ENCODE measurements at places on chromosomes 4 and X.

- no peak for DNase-seq
Measured at GRCh38 chr4:20019310-20020015, 232.2 kb upstream of the SLIT2 start.

DNA sequence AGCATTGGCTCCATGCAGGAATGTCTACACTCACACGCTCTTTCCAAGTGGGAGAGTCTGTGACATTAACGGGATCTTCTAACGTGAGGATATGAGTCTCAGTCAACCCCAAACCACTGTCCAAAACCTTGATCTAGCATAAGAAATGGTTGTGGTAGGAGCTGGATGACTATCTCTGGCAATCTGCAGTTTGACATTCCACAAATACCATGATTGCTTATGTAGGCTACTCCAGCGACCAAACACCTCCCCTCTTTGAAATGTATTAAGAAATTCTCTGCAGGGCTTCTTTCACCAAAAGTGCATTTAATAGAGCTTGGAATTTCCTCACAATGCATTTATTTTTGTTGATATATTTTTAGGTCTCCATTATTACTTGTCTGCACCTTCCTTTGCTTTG lies 14.1 kb upstream of the STX18 start:
- peak; percentile 22 for DNase-seq

- peak; percentile 97 for DNase-seq
Measured at GRCh38 chrX:2894885-2895292, 34.2 kb downstream of the ARSD start.

- DNase-seq: no peak
Measured at GRCh38 chr4:184583738-184584502, 65.3 kb downstream of the CASP3 start.

GRCh38 chrX:103635436-103635835 lies 6.7 kb downstream of the TCEAL1 start:
- no peak for DNase-seq

DNA sequence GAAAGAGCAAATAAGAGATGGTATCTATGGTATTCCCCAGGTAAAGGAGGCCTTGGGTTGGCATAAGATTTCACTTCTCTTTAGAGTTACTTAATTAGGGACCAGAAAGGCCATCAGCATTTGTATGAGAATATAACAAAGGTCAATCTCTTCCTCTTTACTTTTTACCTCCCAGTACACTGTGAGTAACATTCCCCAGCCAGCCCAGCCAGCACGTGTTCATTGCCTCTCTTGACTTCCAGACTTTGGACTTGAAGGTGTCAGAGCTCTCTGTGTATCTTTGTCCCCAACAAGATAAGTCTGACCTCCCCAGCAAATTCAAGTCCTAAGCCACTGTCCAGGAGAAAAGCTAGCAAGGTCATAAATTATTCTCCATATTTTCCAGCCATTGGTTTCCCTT lies 110.5 kb downstream of the AR start:
- no peak for DNase-seq

DNA sequence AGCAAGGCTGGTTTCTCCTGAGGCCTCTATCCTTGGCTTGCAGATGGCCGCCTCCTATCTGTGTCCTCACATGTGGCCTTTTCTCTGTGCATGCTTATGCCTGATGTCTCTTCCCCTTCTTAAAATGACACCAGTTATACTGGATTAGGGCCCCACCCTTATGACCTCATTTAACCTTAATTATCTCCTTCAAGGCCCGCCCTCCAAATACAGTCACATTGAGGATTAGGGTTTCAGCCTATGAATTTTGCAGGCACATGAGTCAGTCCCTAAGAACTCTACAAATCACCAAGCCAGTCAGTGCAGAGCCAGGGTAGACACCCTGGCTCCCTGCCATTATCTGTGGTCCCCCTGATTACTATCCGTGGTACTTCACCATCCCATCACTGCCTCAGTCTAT lies 51.6 kb downstream of the MAML3 start:
- no peak for DNase-seq

- DNase-seq: no peak
Measured at GRCh38 chrX:10811111-10811510, 190.7 kb upstream of the MID1 start.

DNA sequence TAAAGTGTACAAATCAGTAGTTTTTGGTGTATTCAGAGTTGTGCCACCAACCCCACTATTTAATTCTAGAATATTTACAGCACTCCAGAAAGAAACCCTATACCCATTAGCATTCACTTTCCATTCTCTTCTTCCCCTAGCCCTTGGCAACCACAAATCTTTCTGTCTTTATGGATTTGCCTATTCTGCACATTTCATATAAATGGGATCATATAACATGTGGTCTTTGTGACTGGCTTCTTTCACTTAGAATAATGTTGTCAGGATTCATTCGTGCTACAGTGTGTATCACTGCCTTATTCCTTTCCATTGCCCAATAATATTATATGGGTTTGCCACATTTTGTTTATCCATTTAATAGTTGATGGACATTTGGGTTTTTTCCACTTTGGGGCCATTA lies 32.2 kb downstream of the SGMS2 start:
- no peak for DNase-seq

- no peak for DNase-seq
Measured at GRCh38 chr4:153905231-153905630, 116.3 kb upstream of the SFRP2 start.

- DNase-seq: no peak
Measured at GRCh38 chr4:184424279-184424678, 50.1 kb downstream of the IRF2 start.

DNA sequence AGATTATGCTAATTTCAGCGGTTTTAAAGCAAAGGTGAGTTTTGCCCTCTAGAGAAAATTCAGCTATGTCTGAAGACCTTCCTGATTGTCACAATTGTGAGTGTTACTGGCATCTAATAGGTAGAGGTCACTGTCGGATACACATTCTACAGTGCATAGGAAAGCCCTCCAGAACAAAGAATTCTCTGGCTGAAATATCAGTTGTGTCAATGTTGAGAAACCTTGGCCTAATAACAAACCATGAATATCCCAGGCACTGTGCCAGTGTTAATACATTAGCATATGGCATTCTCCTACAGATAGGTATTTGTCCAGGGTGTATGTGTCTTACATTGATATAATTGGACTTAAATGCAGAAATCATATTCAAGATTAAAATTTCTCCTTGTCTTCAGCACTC lies 294.3 kb downstream of the FSTL5 start:
- no peak for DNase-seq

GRCh38 chr4:94635177-94635576 lies 122.6 kb upstream of the BMPR1B start:
- peak; percentile 84 for DNase-seq

- DNase-seq: no peak
Measured at GRCh38 chr4:126679303-126679702, 953.5 kb upstream of the INTU start.

- DNase-seq: no peak
Measured at GRCh38 chr4:35525192-35525978, 718.9 kb downstream of the ARAP2 start.

Measured in A673 (cell line).